Spinal cord (tissue), 10 donors: ENCODE measurements at places on chromosomes 2 and 18. TPM values are rescaled to one million over a fixed set of nuclear protein-coding genes. Genes with fewer than 3 reads are reported as not detected.

PRKAG3 gene
- 0.06 TPM for total RNA-seq

DNA sequence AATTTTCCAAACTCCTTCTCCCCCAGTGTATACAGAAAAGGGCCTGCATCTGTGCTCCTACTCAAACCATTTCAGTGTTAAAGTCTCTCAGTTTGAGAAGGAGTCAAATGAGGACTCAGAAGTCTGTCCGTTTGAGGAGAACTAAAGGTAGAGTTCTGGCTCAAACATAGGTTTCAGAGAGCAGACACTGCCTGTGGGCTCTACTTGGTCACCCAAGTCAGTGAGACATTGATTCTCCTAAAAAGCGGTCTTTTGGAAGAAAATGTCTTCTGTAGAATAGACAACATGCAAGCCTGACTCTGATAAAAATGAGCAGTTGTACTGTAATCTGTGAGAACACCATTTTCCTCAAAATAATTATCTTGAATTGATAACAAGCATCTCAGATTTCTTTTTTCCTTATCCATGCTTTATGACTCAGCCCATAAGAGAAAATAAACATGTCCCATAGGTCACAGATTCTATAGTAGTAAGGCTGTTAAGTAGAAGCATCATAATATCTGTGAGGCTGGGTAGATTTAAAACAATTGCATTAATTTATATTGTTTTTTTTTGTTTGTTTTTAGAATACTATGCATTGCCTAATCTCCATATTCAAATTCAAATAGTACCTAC, 82.8 kb downstream of the ASXL3 start:
- no peak for DNase-seq

COL4A4 gene
- 1.7 TPM for total RNA-seq

DNA sequence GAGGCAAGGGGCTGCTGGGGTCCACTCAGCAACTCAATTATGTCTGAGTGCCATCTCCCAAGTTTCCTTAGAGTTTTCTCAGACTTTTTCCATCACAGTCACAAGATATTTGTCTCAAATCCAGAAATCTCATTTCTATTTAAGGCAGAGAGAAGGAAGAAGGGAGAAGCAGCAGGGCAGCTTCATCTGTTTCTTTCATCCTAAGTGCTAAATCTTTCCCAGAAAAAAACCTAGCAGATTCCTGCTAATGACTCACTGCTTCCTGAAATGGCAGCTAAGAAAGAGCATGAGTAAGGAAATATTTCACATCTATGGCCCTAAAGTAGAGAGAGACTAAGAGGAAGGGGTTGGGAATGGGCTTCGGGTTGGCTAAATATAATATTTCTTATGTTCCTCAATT, 88.0 kb downstream of the KYNU start:
- peak; percentile 5 for DNase-seq
